Stimulated activated CD8-positive, alpha-beta memory T cell treated with anti-CD3 and anti-CD28 coated beads, Interleukin-15, amount 100 ng/mL, for 4 hours (primary cell): ENCODE measurements at places on chromosomes 7 and 10.

DNA sequence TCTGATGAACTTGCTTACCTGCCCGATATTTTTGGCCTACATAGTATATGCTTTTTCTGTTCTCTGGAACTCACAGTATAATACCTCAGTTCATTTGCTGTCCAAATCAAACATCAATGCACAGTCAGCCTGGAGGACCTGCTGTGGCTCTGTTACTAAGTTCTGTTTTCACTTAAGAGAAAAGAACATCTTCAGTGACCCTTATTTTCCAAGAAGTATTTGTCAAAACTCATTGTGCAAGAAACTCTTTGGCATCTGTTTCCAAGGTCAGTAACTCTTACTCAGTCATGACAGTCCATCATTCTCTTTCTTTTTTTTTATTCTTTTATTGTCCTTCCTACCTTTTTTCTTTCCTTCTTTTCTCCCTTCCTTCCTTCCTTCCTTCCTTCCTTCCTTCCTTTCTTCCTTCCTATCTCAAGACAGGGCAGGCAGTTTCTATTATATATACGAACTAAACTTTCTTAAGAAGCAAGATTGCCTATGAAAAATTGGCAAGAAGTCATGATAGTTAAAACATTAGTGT lies 37.8 kb upstream of the SEM1 start:
- DNase-seq, result no peak

DNA sequence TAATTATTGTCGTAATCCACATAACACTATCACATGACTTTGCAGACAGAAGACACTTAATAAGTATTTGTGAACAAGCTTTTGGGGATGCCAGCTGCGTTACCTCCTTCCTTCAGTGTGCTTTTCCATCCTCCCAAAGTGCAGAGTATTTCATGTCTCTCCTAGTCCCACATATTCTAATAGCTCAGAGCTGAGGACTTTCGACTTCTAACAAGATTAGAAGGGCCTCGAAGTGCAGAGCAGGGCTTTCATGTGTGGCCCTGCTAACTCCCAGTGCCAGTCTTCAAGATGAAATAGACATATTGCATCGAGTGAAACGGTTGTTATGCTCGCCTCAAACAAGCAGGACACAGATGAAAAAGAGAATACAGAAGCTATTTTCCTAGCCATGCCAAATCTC lies 125.7 kb upstream of the RNF32 start:
- no peak for DNase-seq

GRCh38 chr10:79937701-79938151 lies 11.2 kb downstream of the SFTPD start:
- no peak for DNase-seq

DNA sequence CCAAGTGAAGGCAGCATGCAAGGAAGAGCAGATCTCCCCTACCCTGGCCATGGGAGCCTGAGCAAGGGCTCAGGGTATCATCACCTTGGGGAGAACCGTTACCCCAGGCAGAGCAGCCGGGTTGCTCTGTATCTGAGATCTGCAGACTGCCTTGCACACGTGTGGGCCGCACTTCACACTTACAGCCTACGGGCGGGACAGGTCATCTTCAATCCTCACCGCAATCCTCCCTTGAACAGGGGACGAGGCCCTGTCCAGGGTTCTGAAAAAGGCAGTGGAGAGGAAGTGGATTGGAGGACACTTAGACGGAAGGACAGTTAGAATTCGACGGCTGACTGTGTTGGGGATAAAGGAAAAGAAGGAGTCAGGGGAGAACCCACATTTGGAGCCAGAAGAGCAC lies 51.4 kb downstream of the NPS start:
- no peak for DNase-seq

- DNase-seq, result no peak
Measured at GRCh38 chr7:20116869-20117268, 100.3 kb downstream of the MACC1 start.

- DNase-seq, result no peak
Measured at GRCh38 chr7:16991551-16991950, 109.8 kb upstream of the AGR3 start.

GRCh38 chr10:125169279-125169678 lies 8.9 kb upstream of the CTBP2 start:
- DNase-seq, result no peak
